ENCODE measurements at places on chromosomes 2 and 18.

GRCh38 chr2:27875089-27875881, 14.9 kb downstream of the RBKS start:
- no peak for DNase-seq

- no peak for DNase-seq
These were observed 433.0 kb downstream of the ZEB2 start for GRCh38 chr2:144086965-144087364.

DNA sequence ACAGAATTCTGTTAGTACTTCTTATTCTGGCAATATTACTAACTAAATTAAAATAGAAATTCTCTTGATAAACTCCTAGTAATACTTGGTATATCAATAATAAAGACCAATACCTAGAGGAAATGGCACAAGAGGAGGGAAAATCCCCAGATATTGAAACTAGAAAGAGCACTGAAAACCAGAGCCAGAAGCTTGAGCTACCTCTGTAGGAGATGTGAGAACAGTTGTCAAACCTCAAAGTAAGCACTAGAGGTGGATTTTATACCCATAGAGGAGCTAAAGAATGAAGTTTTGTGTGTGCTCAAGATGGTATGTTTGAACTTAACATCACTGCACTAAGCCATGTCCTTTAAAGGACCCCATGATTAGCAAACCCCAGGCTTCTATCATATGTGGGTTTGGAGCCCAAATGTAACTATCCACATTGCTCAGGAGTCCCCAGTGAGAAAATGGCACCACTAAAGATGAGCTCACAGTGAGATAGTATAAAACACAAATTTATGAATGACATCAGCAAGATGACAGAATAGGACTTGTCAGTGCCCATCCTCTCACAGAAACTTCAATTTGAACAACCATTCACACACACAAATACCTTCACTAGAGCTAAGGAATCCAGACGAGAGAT, 122.1 kb downstream of the PKP4 start:
- DNase-seq: no peak

DNA sequence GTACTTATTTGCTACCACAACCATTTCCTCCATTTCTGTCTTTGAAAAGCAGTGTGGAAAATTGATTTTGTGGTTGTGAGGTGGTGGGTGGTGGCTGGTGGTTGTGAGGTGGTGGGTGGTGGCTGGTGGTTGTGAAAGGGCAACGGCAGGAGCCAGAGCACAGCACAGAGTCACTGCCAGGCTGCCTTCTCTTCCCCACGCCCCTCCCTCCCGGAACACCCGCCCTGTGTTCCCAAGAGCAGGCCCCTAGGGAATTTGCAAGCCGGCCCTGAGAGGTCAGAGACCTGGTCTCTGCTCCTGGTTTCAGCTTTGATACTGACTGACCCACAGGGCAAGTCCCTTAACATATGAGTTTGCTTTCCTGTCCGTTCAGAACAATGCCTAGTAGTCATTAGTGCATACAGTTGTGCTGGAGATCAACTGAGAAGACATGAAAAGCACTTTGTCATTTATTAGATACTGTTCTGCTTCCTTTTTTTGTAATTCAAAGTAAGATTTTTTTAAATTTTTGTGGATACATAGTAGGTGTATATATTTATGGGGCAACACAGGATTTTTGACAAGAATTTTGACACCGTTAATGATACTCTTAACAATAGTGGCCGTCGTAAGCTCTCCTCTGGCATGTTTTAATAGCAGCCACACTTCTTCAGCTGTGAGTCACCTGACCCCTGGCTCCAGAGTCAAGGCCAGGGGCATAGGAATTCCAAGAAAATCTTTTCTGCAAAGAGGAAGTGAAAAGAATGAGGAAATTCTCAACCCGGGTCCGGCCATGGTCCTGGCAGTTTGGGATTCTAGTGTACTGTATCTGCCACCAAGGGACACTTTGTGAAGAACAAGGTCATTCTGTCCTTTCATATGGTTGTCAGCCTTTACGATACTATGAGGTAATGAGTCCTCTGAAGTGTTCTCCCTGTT, 53.2 kb downstream of the ITGA6 start:
- no peak for DNase-seq

GRCh38 chr18:23761941-23762340, 72.7 kb downstream of the LAMA3 start:
- DNase-seq: no peak

DNA sequence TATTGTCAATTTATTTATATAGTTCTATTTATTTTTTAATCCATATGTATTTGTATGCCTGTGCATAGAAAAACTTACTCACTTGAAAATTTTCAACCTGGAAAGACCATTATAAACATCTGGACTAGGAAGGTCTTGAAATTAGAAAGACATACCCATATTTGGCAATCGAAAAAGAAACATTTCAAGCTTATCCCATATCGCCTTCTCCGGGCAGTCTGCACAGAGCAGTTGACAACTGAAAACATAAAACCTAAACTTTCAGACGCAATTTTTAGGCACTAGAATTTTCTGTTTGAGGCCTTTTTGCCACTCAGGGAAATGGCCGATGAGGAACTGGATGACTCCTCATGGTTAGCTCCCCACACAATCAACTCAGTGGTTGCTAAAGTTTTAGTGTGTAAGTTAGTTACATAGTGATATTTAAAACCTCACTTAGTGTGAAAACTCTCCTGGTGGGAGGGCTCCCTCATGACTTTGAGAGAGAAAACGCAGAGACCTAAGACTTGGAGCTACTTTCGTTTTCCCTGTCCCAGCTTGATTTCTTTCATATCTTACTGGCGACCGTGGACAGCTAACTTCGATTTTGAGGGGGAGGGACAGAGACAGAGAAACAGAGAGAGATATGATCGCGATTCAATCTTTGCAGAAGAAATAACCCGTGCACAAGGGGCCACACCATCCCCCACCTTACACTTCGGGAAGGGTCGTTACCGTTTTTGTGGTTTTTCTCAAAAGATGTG, 3.2 kb upstream of the HOXD12 start:
- DNase-seq: no peak

- no peak for DNase-seq
These were observed 31.2 kb upstream of the TBR1 start for GRCh38 chr2:161384864-161385263.

DNA sequence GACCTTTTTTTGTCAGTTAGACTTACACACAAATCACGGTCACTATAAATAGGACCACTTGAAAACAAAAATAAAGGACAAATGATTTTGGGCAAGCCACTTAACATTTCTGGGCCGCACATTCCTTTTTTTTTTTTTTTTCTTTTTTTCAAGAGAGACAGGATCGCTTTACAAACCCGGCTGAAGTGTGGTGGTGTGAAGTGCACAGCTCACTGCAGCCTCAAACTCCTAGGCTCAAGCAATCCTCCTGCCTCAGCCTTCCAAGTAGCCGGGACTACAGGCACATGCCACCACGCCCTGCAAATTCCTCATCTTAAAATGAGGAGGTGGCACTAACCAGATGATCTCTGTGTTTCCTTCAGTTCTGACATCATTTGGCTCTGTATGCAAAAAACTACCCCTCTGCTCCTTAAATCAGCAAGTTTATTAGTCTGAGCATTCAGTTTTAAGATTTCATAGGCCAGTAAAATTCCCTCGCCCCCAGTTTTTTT, 28.3 kb upstream of the MRO start:
- no peak for DNase-seq

GRCh38 chr2:169798397-169798717, 314 bp upstream of the SSB start:
- no peak for DNase-seq

DNA sequence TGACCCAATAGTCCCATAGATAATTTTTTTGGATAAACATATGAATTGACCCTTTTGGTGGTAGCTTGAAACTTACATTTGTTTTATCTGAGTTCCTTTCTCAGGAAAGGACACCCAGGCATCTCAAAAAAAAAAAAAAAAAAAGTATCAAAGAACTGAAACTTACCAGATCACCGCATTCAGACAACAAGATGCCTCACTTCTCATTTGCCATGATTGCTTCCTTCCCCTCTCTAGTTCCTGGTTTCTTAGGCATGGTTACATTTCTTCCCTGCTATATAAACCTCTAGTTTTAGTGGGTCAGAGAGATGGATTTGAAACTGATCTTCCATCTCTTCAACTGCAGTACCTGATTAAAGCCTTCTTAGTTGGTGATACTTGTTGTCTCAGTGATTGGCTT, 240.1 kb downstream of the ACKR3 start:
- no peak for DNase-seq

DNA sequence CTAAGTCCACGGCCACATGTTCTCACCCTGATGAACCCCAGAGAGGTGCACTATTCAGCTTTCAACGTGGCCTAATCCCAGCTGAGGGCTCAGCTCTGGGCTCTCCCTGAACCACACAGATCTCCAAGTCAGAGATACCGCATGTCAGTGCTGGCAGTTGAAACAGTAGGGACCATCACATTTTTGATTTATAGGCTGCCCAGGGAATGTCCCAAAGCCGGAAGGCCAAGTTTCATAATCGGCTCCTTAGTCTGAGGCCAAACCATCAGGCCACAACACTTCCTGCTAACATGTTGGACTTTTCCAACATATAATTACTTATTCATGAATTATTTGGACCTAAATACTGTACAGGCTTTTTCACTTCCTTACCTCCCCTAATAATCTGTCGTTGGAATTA, 91.9 kb upstream of the KLHL29 start:
- no peak for DNase-seq

DNA sequence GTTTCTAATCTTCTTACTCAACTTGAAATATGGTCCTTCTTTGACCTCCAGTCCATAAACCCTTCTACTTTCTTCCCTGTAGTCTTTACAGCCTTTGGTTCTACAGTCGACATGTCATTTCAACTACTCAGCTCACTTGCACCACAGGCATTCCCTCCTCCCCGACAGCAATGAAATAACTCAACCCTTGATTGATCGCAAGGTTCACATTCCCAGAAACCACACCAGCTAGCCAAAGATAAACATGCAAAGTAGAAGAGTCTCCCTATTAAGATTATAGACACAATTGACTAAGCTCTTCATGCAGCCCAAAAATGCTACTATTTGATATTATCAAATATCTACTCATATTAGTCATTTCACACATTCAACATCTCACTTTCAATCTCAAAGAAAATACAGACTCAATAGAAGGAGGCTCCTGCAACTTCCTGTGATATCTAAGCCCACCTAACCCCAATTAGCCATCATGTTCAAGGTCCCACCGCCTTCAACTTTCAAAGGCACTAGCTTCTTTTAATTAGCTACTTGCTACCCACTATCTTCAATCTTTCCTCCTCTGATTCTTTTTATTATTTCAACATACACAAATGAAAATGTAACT, 50.8 kb downstream of the RTTN start:
- peak; percentile 78 for DNase-seq

- no peak for DNase-seq
These were observed 3.0 kb upstream of the GAREM2 start for GRCh38 chr2:26169681-26170414.

- DNase-seq: no peak
These were observed 200.2 kb downstream of the OSR1 start for GRCh38 chr2:19158211-19158610.

DNA sequence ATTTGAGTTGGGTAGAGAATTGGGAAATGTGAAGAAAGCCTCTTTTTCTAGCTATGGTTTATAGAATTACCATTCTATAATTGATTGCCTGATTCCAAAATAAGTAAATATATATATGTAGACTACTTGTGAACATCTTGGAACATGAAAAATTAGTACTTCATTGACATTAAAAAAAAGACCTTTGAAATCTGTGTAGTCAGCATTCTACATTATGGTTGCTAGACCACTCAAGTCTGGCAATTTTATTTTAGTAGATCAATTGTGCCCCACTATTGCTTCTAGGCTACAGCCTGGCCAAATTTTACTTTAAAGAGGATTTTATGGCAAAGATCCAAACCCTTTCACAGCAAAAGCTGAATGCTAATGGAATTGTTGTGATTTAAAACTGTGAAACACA, 279.8 kb downstream of the IKZF2 start:
- no peak for DNase-seq

- no peak for DNase-seq
These were observed 14.7 kb upstream of the CHMP3 start for GRCh38 chr2:86577817-86578456.

- no peak for DNase-seq
These were observed 126.9 kb upstream of the TLK1 start for GRCh38 chr2:171287611-171288010.

DNA sequence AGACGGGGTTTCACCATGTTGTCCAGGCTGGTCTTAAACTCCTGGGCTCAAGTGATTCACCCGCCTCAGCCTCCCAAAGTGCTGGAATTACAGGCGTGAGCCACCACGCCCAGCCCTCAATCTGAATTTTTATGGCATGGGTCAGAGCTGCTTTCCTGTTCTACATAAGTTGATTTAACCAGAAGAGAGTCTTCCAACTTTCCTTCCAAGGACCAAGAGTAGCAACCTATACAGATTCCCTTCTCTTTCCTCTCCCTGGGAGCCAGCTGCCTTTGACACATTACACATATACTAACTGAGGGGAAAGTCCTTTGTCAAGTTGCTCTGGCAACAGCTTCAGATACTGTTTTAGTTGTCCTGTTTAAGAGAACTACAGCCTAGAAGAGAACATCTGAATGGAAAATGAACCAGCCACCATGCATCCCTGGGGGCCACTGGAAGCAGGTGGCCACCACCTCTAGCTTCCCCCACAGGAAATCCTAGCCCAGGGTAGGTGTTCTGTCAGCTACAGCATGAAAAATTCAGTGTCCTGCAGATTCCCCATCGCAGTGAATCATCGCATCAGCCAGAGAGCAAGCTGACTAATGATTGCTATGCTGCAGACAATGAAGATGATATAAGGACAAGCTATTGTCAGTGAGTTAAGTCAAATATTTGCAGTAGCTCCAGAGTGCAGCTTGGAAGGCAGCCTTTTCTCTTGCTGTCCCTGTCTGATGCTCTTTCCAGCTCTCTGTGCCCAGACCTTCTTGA, 62.9 kb downstream of the POMC start:
- peak; percentile 44 for DNase-seq

- DNase-seq: peak; percentile 45
These were observed 515 bp upstream of the PLEKHB2 start for GRCh38 chr2:131104487-131105155.

DNA sequence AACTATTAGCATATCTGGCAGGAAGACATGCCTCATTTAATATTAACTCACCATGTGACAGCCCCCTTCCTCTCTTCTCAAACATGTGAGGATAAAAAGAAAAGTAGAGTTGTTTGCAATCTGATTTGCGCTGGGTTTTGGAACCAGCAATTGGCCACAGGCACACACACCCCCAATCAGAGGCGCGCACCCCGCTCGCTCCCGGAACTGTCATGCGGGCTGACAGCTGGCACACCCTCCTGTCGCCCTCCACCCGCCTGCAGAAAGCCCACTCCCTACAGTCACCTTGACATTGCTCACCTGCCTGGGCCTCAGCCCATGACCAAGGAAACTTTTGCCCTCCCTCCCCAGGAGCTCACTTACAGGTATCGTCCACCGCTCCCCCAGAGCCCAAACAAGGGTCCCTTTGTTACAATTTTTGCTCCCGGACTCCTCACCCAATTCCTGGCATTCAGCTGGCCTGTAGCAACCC, 1.1 kb downstream of the COBLL1 start:
- DNase-seq: no peak

DNA sequence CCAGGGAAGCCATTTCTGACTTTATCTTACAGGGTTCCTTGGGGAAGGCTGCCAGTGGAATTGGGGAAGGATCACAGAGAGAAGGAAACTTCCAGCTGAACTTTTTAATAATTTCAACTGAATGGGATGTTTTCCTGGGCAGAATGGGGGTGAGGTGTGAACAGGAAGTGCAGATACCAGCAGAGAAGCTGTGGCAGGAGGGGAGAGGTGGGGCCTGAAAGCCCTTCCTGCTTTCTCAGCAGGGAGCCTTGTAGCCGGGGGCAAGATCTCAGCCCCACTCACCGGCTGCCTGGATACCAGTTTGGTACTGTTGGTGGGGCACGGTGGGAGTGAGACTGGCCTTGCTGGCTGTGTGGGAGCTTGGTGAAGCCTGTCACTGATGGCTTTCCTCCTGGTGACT, 170.5 kb downstream of the ZBTB7C start:
- no peak for DNase-seq

Data from GM04503 (cell line).